ENCODE measurements at places on chromosomes 7 and 10. TPM values are rescaled to one million over a fixed set of nuclear protein-coding genes. Genes with fewer than 3 reads are reported as not detected.
A peak's percentile ranks its signal among the peaks of the same experiment; 100 is the strongest.

Gene LIPJ
- total RNA-seq, result 0.32 TPM

Gene CYP26C1
- total RNA-seq, result 0.22 TPM

Gene FXYD4
- total RNA-seq, result not detected

Gene CALML3
- total RNA-seq, result not detected

Gene ATOH7
- total RNA-seq, result not detected

Gene IFIT1
- total RNA-seq, result 5.1 TPM

Gene SLC26A5
- not detected for total RNA-seq

Gene MMP21
- 0.79 TPM for total RNA-seq

Gene SFTPD
- total RNA-seq, result not detected

Gene BTBD16
- total RNA-seq, result not detected

Gene TBXAS1
- total RNA-seq, result 16.6 TPM

Gene SPDYE16
- total RNA-seq, result 0.73 TPM

GRCh38 chr10:87863053-87863943, at the start of the genes KLLN and PTEN:
KLLN (minus strand) TSS chr10:87863533; CDS start chr10:87862487, 1,046 bp downstream.
PTEN (plus strand) TSS chr10:87863625; CDS start chr10:87864470, 845 bp downstream.
- peak; percentile 84 for DNase-seq
- H3K27me3 ChIP-seq, result no peaks in the 10 kb centered on the region
- H3K36me3 ChIP-seq, result no peaks in the 10 kb centered on the region
- H3K4me3 ChIP-seq, result peak within 1 kb of the TSS; percentile 91
- peaks cover 45% of the 10 kb centered on the region for H3K4me1 ChIP-seq
- H3K27ac ChIP-seq, result peak within 1 kb of the TSS; percentile 69

- H3K4me1 ChIP-seq, result peaks cover 3% of the 10 kb centered on the region
- H3K27me3 ChIP-seq, result no peaks in the 10 kb centered on the region
- H3K4me3 ChIP-seq, result no peak overlapping the region
- H3K27ac ChIP-seq, result no peak overlapping the region
- no peaks in the 10 kb centered on the region for H3K36me3 ChIP-seq
- no peak for DNase-seq
Measured at GRCh38 chr10:124524991-124525653, 63.5 kb downstream of the LHPP start.

- peaks cover 22% of the 10 kb centered on the region for H3K4me1 ChIP-seq
- DNase-seq, result no peak
- no peak overlapping the region for H3K4me3 ChIP-seq
- no peak overlapping the region for H3K27ac ChIP-seq
- no peaks in the 10 kb centered on the region for H3K36me3 ChIP-seq
Measured at GRCh38 chr7:13904689-13905088, 84.8 kb downstream of the ETV1 start.

- no peaks in the 10 kb centered on the region for H3K27me3 ChIP-seq
- H3K4me1 ChIP-seq, result no peaks in the 10 kb centered on the region
- DNase-seq, result no peak
Measured at GRCh38 chr10:32386623-32387260, 39.8 kb upstream of the EPC1 start.

GRCh38 chr7:51446785-51447184, 130.2 kb upstream of the COBL start:
- H3K27ac ChIP-seq, result no peak overlapping the region
- DNase-seq, result no peak
- no peaks in the 10 kb centered on the region for H3K4me1 ChIP-seq
- no peak overlapping the region for H3K4me3 ChIP-seq
- H3K27me3 ChIP-seq, result no peaks in the 10 kb centered on the region

GRCh38 chr7:74324531-74325209, 35.5 kb downstream of the CLIP2 start:
- no peaks in the 10 kb centered on the region for H3K4me1 ChIP-seq
- H3K4me3 ChIP-seq, result no peak overlapping the region
- H3K27me3 ChIP-seq, result no peaks in the 10 kb centered on the region
- DNase-seq, result no peak
- no peaks in the 10 kb centered on the region for H3K36me3 ChIP-seq

GRCh38 chr7:70457883-70458680, 673.9 kb upstream of the GALNT17 start:
- H3K27me3 ChIP-seq, result no peaks in the 10 kb centered on the region
- H3K4me3 ChIP-seq, result no peak overlapping the region
- peaks cover 9% of the 10 kb centered on the region for H3K4me1 ChIP-seq
- H3K27ac ChIP-seq, result no peak overlapping the region
- H3K36me3 ChIP-seq, result no peaks in the 10 kb centered on the region

DNA sequence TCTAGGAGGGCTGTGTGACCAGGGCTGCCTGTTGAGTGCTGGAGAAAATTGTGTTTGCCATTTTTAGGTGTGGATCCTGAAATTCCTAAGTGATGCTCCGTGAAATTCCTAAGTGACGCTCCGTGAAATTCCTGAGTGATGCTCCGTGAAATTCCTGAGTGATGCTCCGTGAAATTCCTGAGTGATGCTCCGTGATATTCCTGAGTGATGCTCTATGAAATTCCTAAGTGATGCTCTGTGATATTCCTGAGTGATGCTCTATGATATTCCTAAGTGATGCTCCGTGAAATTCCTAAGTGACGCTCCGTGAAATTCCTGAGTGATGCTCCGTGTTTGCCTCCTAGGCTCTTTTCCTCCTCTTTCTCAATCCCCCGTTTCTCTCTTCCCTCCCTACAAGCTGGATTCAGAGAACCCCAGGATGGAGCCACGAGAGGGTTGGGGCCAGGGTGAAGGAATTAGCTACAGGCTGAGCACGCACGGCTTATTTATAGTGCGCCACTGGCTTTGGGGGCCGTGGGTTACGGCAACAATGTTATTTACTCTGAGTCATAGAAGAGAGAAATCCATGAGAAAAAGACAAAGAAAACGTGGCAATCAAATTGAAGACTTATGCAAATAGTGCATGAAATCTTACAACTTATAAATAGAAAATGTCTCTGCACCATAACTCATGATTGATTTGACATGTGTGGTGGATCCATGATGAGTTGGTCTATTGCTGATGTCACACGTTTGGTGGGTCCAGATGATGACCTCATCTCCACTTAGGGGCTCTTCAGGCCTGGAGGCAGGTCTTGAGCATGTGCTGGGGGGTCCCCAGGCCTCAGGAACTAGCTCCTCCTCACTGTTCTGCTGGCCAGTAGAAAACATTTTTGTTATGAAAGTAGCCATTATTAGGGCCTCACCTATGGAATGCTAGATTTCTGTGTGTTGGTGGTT, 224.6 kb downstream of the WDR37 start:
- H3K27me3 ChIP-seq, result no peaks in the 10 kb centered on the region
- no peak overlapping the region for H3K27ac ChIP-seq
- H3K4me3 ChIP-seq, result no peak overlapping the region
- no peaks in the 10 kb centered on the region for H3K36me3 ChIP-seq

DNA sequence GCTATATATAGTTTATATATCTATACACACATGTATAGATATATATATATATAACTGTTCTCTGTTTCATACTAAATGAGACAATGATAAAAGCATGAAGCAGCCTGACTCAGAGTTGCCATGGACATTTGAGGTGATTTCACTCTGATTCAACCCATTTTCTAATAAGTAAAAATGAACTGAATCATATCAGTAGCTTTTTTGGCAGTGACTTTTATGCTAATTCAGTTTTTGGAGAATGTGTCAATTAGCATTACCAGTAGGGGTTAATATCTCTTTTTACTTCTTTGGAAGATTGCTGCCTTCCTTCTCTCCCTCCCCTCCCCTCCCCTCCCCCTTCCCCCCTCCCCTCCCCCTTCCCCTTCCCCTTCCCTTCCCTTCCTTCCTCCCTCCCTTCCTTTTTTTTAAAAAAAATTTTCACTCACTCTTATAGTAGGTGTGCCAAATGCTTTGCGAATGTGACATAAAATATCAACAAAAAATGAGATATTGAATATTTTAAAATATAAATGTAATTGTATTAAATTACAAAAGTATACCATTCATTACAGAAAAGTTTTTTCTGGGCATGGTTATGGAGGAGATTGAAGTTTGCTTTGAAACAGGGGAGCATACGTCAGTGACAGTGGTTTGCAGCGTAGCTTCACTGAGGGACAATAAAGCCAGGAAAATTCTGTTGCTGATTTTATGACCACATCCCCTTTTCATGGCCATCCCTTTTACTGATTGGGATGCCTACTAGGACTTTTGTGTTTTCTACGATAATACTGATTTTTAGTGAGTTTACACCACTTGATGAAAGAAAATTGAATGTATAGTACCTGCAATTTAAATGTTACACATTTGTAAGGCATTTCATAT, 64.0 kb upstream of the KLF6 start:
- no peaks in the 10 kb centered on the region for H3K36me3 ChIP-seq
- no peak for DNase-seq
- H3K27me3 ChIP-seq, result no peaks in the 10 kb centered on the region
- no peak overlapping the region for H3K27ac ChIP-seq
- no peak overlapping the region for H3K4me3 ChIP-seq

GRCh38 chr7:111987115-111987826, 218.9 kb downstream of the DOCK4 start:
- H3K27me3 ChIP-seq, result no peaks in the 10 kb centered on the region
- no peak for DNase-seq
- H3K36me3 ChIP-seq, result no peaks in the 10 kb centered on the region

DNA sequence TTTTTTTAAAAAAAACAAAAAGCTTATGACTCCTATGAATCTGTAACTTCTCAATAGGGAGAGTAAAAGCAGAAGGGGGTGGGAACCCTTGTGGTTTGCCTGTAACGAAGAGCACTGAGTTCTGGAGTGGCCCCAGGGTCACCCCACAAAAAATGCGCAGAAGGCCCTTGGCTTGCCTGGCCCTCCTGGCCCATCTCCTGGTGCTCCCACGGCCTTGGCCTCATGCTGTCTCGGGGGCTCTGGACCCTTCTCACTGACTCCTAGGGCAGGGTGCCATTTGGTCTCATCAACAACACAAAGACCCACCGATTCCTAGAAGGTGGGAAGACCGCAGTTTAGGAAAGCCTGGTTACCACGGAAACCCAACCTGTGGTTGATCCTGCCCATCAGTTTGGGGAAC, 40.8 kb downstream of the ZNF467 start:
- peaks cover 8% of the 10 kb centered on the region for H3K4me1 ChIP-seq
- no peak overlapping the region for H3K27ac ChIP-seq
- DNase-seq, result no peak
- no peak overlapping the region for H3K4me3 ChIP-seq

DNA sequence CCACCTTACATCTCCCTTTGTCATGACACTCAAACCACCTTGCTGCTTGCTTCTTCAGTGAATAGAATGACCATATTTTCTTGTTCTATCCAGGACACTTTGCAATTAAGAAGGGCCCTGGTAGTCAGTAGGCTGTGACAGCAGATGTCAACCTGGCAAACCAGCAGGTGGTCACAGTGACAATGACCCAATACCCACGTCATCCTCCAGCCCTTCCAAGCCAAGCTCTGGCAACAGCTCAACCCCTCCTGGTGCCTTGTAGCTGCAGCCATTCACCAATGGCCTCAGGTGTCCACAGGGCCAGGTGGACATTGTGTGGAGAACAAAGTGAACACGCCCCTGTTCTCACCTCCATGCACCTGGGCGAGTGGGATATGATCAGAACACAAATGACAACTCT, 87.6 kb upstream of the MACROH2A2 start:
- H3K4me3 ChIP-seq, result no peak overlapping the region
- H3K27ac ChIP-seq, result no peak overlapping the region
- H3K4me1 ChIP-seq, result no peaks in the 10 kb centered on the region
- no peak for DNase-seq
- no peaks in the 10 kb centered on the region for H3K27me3 ChIP-seq
- no peaks in the 10 kb centered on the region for H3K36me3 ChIP-seq

GRCh38 chr7:5428478-5429252, 5.0 kb upstream of the TNRC18 start:
- H3K27me3 ChIP-seq, result peaks cover 46% of the 10 kb centered on the region
- DNase-seq, result peak; percentile 40
- no peak overlapping the region for H3K4me3 ChIP-seq
- H3K4me1 ChIP-seq, result peaks cover 59% of the 10 kb centered on the region
- H3K36me3 ChIP-seq, result no peaks in the 10 kb centered on the region
- H3K27ac ChIP-seq, result no peak overlapping the region

DNA sequence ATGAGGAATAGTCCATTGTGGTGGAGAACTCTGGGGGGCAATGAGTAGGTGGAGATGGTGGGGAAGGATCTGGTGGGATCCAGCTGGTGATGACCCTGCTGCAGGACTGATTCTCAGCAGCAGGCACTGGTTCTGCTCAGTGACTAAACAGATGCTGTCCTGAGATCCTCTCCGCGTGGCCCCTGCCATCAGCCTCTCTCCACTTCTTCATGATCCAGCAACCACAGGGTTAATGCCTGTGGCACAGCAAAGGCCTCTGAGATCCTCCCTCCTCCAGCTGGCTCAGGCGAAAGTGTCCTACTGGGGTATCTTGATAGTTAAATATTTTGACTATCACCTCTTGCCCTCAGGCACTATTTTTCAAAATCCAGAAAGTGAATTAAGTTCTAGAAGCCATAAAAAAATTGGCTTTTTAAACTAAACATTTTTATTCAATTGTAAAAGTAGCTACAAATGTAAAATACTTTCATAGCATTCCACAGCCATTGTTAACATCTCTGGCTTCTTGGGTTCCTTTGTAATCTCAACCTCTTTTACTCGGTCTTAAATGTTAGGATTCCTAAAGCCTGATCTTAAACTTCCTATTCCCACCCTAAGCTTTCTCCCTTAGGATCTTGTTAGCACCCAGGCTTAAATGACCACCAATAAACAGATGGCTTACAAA, 13.1 kb downstream of the PLAU start:
- DNase-seq, result no peak
- H3K4me1 ChIP-seq, result peaks cover 32% of the 10 kb centered on the region
- no peak overlapping the region for H3K4me3 ChIP-seq
- no peaks in the 10 kb centered on the region for H3K27me3 ChIP-seq

DNA sequence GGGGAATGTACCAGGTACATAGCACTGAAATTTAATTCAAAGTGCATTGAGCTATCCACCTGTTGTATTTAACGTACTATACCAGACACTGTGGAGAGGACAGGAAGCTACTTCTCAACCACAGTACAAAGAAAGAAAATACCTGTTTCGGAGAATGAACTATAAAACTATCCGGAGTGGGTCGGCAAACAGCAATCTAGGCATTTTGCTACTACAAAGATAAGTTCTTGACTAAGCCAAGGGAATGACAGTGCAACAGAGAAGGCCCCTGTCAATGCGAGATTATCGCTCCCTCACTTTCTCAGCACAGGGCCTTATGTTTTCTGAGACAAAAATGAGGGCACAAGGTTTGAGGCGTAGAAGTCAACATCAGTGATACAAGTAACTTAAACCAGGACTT, 27.4 kb downstream of the SFMBT2 start:
- no peaks in the 10 kb centered on the region for H3K27me3 ChIP-seq
- DNase-seq, result no peak
- H3K27ac ChIP-seq, result no peak overlapping the region

GRCh38 chr7:88306590-88307048, at the start of gene STEAP4:
STEAP4 (minus strand) TSS chr7:88306894; CDS start chr7:88284269, 22,625 bp downstream.
- no peak for DNase-seq
- no peaks in the 10 kb centered on the region for H3K4me1 ChIP-seq
- H3K4me3 ChIP-seq, result no peak within 1 kb of the TSS
- no peaks in the 10 kb centered on the region for H3K36me3 ChIP-seq

- DNase-seq, result no peak
- H3K4me1 ChIP-seq, result no peaks in the 10 kb centered on the region
- no peak overlapping the region for H3K27ac ChIP-seq
- no peaks in the 10 kb centered on the region for H3K27me3 ChIP-seq
Measured at GRCh38 chr10:48667960-48668590, 16.6 kb upstream of the WDFY4 start.

- no peaks in the 10 kb centered on the region for H3K27me3 ChIP-seq
- H3K27ac ChIP-seq, result no peak overlapping the region
- no peaks in the 10 kb centered on the region for H3K36me3 ChIP-seq
- H3K4me3 ChIP-seq, result no peak overlapping the region
- no peaks in the 10 kb centered on the region for H3K4me1 ChIP-seq
Measured at GRCh38 chr10:58954178-58954577, 222.3 kb upstream of the PHYHIPL start.
